ENCODE measurements at places on chromosomes 12 and 14.

DNA sequence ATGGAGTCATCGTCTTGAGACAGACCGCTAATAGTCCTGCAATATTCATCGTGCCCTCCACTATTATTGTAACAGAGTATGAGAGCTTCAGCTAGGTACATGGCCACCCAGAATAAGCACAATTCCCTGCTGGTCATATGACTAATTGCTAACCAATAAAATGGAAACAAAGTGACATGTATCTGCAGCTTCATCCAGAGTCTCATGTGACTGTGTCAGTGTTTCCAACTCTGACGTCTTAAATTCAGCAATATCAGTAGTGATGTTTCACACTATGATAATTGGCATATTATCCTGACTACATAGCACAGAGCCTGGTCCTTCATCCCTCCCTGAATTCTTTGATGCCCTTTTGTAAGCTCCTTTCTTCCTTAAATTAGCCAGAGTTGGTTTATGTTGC, 167.4 kb downstream of the RPS29 start:
- DNase-seq: no peak

DNA sequence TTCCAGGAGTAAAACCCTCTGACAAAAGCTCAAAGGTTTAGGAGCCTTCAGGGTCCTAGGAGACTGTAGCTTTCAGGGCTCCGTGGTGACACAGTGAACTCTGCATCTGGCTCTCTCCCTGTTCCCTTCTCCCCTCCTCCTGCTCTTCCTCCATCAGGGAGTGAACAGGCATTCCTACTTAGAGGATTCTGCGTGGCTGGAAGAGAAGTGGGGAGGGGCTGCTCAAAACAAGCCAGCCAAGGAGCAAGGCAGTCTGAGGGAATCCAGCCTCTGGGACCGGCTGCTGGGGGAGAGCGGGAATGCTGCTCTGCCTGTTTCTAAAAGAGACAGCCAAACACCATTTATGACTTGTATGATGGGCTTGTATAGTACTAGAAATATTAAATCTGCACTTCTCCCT, 49.5 kb downstream of the RBMS2 start:
- DNase-seq: no peak

GRCh38 chr12:31406345-31406744, 80.4 kb upstream of the SINHCAF start:
- DNase-seq: no peak

- no peak for DNase-seq
Observed at GRCh38 chr14:104286496-104286895, 148.1 kb downstream of the KIF26A start.

DNA sequence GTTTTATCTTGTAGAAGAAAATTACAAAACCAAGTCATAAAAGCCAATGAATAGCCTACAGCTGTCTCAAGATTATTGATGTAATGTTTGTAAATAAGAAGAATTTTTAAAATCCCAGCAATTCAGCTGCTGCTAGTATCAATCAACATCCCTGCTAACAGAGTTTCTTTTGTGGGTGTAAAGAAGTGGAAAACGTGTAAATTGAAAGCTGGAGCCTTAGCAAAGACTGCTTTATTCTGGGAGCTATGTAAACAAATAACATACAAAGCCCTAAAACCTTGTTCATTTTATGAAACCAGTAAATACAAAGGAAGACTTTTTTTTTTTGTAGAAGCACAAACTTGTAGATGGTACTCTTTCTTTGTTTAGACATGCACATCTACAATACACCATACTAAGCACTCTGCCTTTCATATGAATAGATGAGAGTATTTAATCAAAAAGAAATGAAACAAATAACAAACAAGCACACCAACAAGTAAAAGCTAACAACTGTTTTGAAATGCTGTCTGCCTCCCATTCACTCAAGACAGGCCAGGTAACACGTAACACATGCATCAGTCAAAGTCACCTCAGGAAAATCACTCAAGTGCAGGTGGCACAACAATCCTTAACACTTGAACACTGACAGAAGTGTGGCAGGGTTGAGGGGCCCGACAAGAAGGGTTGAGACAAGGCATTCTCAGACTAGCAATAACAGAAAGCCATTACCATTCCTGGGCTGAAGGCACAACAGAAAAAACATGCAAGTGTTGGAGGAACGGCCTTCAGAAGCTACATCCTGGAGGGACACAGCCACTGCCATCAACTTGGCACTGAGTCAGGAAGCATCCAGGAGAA, 1364.0 kb upstream of the SEL1L start:
- DNase-seq: no peak

DNA sequence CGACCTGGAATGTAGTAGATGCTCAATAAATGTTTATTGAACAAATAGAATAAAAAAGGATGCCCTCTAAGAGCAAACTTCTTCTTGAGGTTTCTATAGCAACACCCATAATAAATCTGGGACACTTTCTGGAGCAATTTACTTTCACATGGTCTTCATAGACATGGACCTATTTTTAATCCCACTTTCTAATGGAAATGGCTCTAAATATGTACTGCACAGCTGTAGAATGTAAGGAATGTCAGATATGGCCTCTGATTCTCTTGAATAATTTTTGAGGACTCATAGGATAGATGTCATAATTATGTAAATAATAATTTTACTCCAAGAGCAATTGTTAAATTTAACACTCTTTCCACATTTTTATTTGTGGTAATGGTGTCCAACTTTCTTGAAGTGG, 133.5 kb upstream of the DAAM1 start:
- DNase-seq: no peak

DNA sequence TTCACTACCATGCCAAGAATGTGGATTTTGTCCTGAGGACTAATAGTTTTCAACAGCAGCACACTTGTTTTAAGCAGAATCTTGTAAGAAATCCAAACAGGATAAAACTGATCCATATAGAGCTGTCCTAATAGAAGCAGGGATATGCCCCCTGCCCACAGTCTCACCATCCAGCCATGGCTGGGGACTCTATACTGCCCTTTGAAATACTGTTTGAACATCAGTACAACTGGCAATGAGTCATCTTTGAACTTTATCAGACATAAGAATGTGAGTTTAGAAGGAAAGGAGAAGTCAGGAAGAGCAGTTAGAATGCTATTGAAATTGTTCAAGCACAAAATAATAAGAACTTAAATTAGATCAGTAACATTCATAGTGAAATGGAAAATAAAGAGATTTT, 3.8 kb upstream of the C12orf42 start:
- DNase-seq: no peak

- no peak for DNase-seq
Observed at GRCh38 chr12:20492251-20492760, 124.0 kb downstream of the PDE3A start.

GRCh38 chr14:60786905-60787304, 52.3 kb downstream of the MNAT1 start:
- DNase-seq: no peak

DNA sequence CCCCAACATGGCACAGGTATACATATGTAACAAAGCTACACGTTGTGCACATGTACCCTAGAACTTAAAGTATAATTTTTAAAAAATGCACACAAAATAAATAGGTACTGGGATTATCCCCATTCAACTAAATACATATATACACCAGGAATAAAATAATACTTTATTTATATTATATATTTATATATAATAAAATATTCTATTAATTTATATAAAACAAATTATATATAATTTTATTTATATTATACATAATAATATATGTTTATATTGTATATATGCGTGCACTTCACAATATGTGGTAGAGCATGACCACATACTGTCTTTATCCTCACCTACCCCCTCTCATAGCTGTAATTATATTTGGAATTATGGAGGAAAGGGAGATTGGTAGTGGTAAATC, 119.1 kb upstream of the TMEM260 start:
- DNase-seq: no peak

All from stimulated activated CD8-positive, alpha-beta memory T cell treated with anti-CD3 and anti-CD28 coated beads, Interleukin-4, amount 100 ng/mL, for 4 hours (primary cell).